ENCODE measurements at places on chromosomes 12 and 14. TPM values are rescaled to one million over a fixed set of nuclear protein-coding genes. Genes with fewer than 3 reads are reported as not detected.

- H3K27ac ChIP-seq, result no peak overlapping the region
- H3K36me3 ChIP-seq, result no peaks in the 10 kb centered on the region
- DNase-seq, result no peak
These were observed 198.8 kb upstream of the TMEM132C start for GRCh38 chr12:128068211-128068610.

GRCh38 chr14:100406505-100407131 lies 83.5 kb downstream of the SLC25A47 start:
- H3K4me3 ChIP-seq, result no peak overlapping the region
- H3K36me3 ChIP-seq, result no peaks in the 10 kb centered on the region
- H3K27ac ChIP-seq, result no peak overlapping the region

DNA sequence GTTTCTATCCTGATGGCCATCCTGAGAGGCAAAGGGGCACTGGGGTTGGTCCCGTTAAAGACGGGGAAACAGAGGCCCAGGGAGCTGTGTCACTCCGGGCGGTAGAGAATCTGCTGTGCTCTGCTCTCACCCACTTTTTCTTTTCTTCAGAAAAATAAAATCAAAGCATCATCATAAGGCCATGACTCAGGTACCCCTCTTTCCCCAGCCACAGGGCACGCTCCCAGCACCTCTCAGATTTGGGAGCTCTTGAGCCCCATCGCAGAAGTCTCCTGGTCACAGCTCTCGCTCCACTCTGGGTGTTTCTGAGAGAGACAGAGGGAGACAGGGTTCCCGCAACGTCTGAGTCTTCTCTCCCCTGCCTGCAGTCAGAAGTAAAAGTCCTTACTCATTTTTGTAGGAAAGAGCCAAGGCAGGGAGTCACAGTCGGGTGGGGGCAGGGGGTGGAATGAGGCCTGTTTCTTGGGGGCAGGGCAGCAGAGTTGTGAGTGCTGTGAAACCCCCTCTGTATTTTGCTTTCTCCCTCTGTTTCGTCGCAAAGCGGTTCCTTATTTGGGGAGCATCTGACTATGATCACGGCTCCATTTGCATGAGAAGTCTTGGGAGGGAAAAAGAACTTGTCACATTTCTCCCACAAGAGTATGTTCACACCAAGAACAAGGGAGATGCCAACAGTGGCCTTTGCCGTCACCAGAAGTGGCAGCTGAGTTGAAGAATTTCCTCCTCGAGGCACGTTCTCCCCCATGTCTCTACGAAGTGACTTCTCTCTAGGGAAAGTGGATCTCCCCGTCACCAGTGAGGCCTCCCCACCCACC lies 139.0 kb downstream of the BCL11B start:
- no peak for DNase-seq
- H3K27me3 ChIP-seq, result 0 out of 2 replicates have a peak, but pooled peaks cover 3% of the 10 kb centered on the region
- H3K4me1 ChIP-seq, result peaks cover 11% of the 10 kb centered on the region
- no peak overlapping the region for H3K4me3 ChIP-seq
- H3K27ac ChIP-seq, result no peak overlapping the region

DNA sequence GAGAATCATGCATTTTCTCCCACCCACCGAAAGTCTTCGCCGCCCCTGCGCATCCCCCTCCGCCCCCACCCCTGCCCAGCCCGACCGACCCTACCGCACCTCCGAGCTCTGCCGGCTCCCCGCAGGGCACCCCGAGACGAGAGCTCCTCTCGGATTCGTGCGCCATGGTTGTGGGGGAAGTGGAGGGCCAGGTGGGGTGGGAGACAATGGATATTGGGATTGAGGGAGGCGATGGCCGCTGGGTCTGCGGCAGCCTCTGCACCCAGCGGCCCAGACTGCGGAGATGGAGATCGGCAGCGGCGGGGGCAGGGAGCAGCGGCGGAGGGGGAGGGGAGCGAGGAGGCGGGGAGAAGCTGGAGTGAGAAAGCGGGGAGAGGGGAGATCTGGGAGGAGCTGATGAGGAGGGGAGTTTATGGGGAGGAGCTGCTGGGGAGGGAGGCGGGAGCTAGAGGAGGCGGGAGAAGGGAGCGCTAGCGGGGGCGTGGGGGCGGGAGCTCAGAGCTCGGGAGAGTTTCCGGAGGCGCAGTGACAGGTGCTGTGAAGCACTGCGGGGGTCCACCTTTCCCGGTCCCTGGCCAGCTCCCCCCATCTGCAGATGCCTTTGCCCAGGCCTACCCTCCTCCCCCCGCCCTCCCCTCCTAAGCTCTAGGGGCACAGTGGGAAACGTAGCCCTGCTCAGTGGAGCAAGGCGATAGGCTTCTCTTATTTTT lies at the start of gene SALL2:
TSS of gene SALL2 (minus strand) at position 385 of the 710 bp plus-strand sequence. CDS start at position 166, 219 bp downstream.
- peak within 1 kb of the TSS; percentile 90 for H3K27ac ChIP-seq
- DNase-seq, result peak; percentile 97
- H3K4me3 ChIP-seq, result peak within 1 kb of the TSS; percentile 64
- no peaks in the 10 kb centered on the region for H3K27me3 ChIP-seq
- peaks cover 14% of the 10 kb centered on the region for H3K4me1 ChIP-seq

- no peaks in the 10 kb centered on the region for H3K36me3 ChIP-seq
- no peak overlapping the region for H3K27ac ChIP-seq
- no peak for DNase-seq
- H3K4me3 ChIP-seq, result no peak overlapping the region
- peaks cover 5% of the 10 kb centered on the region for H3K4me1 ChIP-seq
These were observed 519.3 kb downstream of the MED13L start for GRCh38 chr12:115758183-115758582.

GRCh38 chr12:67539329-67539728 lies 109.2 kb upstream of the DYRK2 start:
- no peaks in the 10 kb centered on the region for H3K27me3 ChIP-seq
- H3K4me1 ChIP-seq, result peaks cover 12% of the 10 kb centered on the region
- no peaks in the 10 kb centered on the region for H3K36me3 ChIP-seq
- no peak for DNase-seq

DNA sequence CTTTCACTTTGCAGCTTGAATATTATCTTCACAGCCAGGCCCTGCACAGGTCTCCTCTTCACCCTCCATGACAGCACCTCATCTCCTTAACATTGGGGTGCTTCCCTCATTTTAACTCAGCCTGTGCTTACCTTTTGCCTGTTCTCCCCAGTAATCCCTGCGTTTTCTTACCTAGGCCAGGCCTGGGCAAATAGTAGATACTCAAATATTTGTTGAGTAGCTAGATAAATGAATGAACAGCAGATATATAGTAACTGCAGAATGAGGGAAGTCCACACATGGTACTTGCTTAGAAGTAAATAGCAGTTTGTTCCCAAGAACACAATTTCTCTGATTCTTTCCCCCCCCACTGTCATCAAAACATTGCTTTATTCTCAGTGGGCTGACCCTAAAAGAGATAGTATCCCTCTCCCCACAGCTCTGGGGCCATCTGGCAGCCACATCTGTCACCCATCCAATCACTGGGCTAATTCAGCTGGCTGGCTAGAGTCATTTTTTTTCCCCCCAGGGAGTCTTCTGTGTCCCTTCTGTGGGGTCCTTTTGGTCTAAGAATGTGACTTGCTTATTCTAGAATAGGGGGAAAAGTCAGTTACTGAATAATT lies 43.2 kb downstream of the APPL2 start:
- H3K4me3 ChIP-seq, result no peak overlapping the region
- no peak for DNase-seq
- H3K27ac ChIP-seq, result no peak overlapping the region
- peaks cover 11% of the 10 kb centered on the region for H3K36me3 ChIP-seq

GRCh38 chr12:108640802-108641445 lies 7.2 kb upstream of the SELPLG start:
- no peaks in the 10 kb centered on the region for H3K27me3 ChIP-seq
- H3K27ac ChIP-seq, result no peak overlapping the region
- peaks cover 4% of the 10 kb centered on the region for H3K36me3 ChIP-seq
- H3K4me1 ChIP-seq, result peaks cover 18% of the 10 kb centered on the region
- DNase-seq, result no peak

DNA sequence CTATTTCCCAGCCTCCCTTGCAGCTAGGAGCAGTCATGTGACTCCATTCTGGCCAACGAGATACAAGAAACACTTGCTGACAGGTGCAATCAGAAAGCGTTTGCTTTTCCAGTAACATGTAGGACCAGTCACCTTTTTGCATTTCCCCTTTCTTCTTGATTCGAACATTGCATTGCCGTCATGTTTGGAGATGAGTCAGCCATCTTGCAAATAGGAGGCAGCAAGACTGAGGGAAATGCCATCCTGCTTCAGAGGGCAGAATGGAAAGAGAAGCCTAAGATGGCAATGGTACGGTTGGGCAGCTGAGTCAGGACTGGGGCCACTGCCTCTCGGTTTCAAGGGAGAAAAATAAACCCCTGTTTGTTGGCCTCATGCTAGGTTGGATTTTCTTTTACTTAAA lies 34.5 kb upstream of the GPR132 start:
- H3K27me3 ChIP-seq, result no peaks in the 10 kb centered on the region
- H3K27ac ChIP-seq, result no peak overlapping the region
- H3K4me1 ChIP-seq, result no peaks in the 10 kb centered on the region
- DNase-seq, result no peak

The FMNL3 gene
- 27.6 TPM for total RNA-seq
